ENCODE measurements at places on chromosomes 7 and 10. TPM values are rescaled to one million over a fixed set of nuclear protein-coding genes. Genes with fewer than 3 reads are reported as not detected.

Gene FOXP2
- 12.7 TPM for polyA plus RNA-seq

Gene BTBD16
- not detected for polyA plus RNA-seq

Gene AFAP1L2
- polyA plus RNA-seq, result 41.2 TPM

Gene VSTM4
- 37.7 TPM for polyA plus RNA-seq

Gene CCDC186
- 13.1 TPM for polyA plus RNA-seq

Gene OPALIN
- not detected for polyA plus RNA-seq

Gene LDB1
- polyA plus RNA-seq, result 67.3 TPM

Gene SYT15B
- 0.78 TPM for polyA plus RNA-seq

Gene LIPM
- 0.14 TPM for polyA plus RNA-seq

Gene SLC18A2
- 0.24 TPM for polyA plus RNA-seq

Data from muscle of leg (tissue), 16 donors.